Nasal cavity respiratory epithelium epithelial cell of viscerocranial mucosa (primary cell): ENCODE measurements at places on chromosomes 2 and 18. TPM values are rescaled to one million over a fixed set of nuclear protein-coding genes. Genes with fewer than 3 reads are reported as not detected.

PCARE gene
- total RNA-seq, result under 0.01 TPM in 1 of 2 replicates, not detected in the other

HOXD12 gene
- total RNA-seq, result not detected in 2 replicates

C2orf72 gene
- total RNA-seq, result 0.14 TPM in 1 of 2 replicates, not detected in the other

KCNF1 gene
- total RNA-seq, result 0.21 TPM in 1 of 2 replicates, not detected in the other

TM4SF20 gene
- not detected in 2 replicates for total RNA-seq

HOXD3 gene
- not detected in 2 replicates for total RNA-seq

KIAA2012 gene
- total RNA-seq, result not detected in 2 replicates

FBXO41 gene
- total RNA-seq, result 2.4 and 3.4 TPM in 2 replicates

ALPG gene
- not detected in 2 replicates for total RNA-seq

EML6 gene
- 1.7 and 1.9 TPM in 2 replicates for total RNA-seq

SPATA3 gene
- total RNA-seq, result not detected in 2 replicates

DNAJC27 gene
- total RNA-seq, result 5.7 and 6.8 TPM in 2 replicates

MROH2A gene
- not detected in 2 replicates for total RNA-seq

TNP1 gene
- total RNA-seq, result not detected in 2 replicates

CD207 gene
- not detected in 2 replicates for total RNA-seq

MDH1B gene
- under 0.01 and 0.28 TPM in 2 replicates for total RNA-seq

CRYGC gene
- total RNA-seq, result not detected in 2 replicates
